ENCODE measurements at places on chromosomes 13 and 19. TPM values are rescaled to one million over a fixed set of nuclear protein-coding genes. Genes with fewer than 3 reads are reported as not detected.
A peak's percentile ranks its signal among the peaks of the same experiment; 100 is the strongest.

GRCh38 chr19:4969292-4969771 is 419 bp downstream of the KDM4B start:
- no peak for DNase-seq

- DNase-seq, result no peak
Observed at GRCh38 chr19:39379865-39380396, 11.0 kb downstream of the PAF1 start.

The SKA3 gene
- polyA plus RNA-seq, result 10.0 TPM

GRCh38 chr19:41957838-41958366 is 1.2 kb downstream of the RABAC1 start:
- DNase-seq, result peak; percentile 77

DNA sequence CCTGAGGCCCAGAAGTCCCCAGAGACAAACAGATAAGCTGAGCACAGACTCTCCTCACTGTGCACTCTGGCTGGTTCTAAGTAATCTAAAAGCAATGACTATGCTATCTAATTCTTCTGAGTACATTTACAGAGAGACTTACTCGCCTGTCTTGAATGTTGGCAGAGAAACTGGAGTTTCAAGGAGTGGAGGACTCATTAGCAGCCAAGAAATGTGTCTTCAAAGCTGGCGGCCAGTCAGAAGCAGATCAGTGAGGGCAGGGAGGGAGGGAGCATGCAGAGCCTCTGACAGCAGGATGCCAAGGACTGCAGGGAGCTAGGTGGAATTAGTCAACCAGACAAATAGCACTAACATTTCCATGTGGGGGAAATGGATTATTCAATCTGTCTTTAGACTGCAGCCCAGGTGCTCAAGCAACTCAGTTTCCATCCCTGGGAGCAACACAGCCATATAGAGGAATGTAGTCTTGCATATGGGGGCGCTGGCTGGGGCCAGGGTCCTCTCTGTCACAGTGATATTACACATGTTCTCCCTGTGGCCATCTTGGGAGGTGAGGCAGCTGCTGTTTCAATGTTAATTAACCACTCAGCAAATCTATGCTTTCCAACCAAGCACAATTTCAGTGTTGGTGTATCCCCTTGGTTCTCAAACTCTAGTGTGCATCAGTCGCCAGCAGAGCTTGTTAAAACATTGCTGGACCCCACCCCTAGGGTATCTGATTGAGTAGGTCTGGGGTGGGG is 97.9 kb downstream of the CCNA1 start:
- DNase-seq, result no peak

GRCh38 chr19:17293605-17294004 is 9.6 kb downstream of the ABHD8 start:
- no peak for DNase-seq

DNA sequence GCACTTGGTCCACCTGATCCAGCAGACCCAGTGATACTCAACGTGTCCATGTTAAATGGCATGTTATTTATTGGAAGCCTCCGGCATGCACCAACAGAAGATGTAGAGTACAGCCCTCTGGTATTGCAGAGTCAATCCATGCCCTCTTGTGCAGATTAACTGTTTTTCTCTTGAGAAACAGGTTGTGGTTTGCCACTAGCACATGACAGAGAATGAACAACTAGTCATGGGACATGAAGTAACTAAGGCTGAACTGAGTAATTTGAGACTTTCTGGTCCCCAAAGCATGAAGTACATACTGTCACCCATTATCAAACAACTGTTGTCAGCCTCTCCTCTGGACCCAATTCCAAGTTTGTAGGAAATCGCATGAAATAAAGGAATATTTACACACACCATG is 3.2 kb downstream of the ZNF562 start:
- no peak for DNase-seq

DNA sequence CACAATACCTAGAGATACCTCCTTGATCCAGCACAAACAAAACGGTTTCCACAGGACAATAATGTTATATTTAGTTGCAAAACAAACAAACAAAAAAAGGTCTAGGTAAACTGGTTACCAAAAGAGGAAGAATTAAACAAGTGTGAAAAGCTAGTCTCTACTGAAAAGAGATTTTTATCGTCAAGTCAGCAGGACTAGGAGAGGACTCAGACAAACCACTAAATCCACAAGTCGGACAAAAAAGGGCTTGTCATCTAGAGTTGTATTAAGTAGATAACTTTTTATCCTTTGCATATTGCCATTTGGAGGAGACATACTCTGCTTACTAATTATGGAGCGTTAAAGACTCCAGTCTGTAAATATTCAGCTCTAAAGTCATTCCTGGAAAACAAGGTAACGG is 9.9 kb upstream of the KPNA3 start:
- DNase-seq, result no peak

The NEK5 gene
- polyA plus RNA-seq, result 6.2 TPM

The SRRM5 gene
- polyA plus RNA-seq, result 2.3 TPM

The RYR1 gene
- 1.7 TPM for polyA plus RNA-seq

- DNase-seq, result no peak
Observed at GRCh38 chr13:27967736-27968315, 1.3 kb downstream of the CDX2 start.

The TUBGCP3 gene
- 34.2 TPM for polyA plus RNA-seq

GRCh38 chr19:7706188-7706954 is 4.4 kb upstream of the FCER2 start:
- DNase-seq, result no peak

DNA sequence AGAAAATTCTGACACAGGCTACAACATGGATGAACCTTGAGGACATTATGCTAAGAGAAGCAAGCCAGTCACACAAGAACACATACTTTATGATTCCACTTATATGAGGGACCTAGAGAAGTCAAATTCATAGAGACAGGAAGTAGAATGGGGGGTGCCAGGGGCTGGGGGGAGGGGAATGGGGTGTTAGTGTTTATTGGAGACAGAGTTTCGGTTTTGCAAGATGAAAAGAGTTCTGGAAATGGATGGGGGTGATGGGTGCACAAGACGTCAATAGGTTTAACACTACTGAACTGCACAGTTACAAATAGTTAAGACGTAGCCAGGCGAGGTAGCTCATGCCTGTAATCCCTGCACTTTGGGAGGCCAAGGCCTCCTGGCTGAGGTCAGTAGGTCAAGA is 3.5 kb upstream of the ZNF787 start:
- DNase-seq, result no peak

The LGI4 gene
- 2.0 TPM for polyA plus RNA-seq

The KLHL26 gene
- polyA plus RNA-seq, result 5.7 TPM

DNA sequence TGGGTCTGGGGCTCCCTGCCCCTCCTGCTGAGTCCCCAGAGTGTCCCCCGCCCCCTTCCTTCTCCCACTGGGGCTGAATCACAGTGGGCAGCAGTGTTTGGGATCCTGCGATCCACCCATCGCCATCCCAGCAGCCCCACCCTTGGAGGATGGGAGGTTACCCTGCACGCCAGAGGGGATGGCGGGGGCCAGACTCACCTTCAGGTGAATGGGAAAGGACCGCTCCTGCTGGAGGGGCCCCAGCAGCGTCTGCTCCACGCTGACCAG is 569 bp downstream of the DLEU7 start:
- DNase-seq, result no peak

The COX6B1 gene
- polyA plus RNA-seq, result 235 TPM

The NDUFA3 gene
- polyA plus RNA-seq, result 60.4 TPM

The ANKLE1 gene
- 2.2 TPM for polyA plus RNA-seq

DNA sequence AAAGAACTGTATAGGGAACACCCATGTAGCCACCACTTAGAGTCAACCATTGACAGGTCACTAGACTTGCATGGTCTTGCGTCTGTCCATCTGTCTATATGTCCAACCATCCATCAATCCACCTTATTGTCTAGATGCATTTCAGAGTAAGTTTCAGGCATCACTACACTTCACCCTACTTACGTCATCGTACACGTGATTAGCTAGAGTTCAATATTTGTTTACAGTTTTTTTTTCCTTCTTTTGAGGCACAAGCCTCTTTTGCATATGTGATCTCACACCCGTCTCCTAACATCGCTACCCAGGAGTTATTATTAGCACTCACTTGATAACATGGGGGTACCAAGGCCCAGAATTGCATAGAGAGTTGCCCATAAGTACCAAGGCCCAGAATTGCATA is 6.9 kb downstream of the CACNG7 start:
- no peak for DNase-seq

The LRG1 gene
- polyA plus RNA-seq, result 0.93 TPM

The ADAMTS10 gene
- polyA plus RNA-seq, result 53.9 TPM

The ZAR1L gene
- polyA plus RNA-seq, result not detected
